Muscle of back (tissue), 13 donors: ENCODE measurements at places on chromosomes 4 and X. TPM values are rescaled to one million over a fixed set of nuclear protein-coding genes. Genes with fewer than 3 reads are reported as not detected.

DNA sequence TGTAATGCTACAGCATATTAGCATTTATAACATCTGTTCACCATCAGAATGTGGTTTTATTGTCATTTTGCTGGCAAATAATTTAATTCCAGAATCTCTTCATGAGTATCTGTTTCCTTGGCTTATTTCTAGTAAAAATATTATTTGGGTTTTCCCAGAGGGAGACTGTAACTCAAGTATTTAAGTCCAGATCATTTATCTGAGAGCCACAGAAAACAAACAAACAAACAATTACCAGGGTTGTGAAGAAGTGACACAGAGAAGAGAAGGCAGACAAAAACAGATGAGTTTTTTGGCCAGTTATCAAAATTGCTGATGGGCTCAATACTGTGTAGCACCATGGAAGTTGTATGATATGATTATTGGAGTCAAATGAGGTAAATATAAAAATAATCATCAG lies 515.1 kb downstream of the TECRL start:
- DNase-seq = peak; percentile 72

The TSPAN7 gene
- 130 TPM for polyA plus RNA-seq

- DNase-seq = no peak
Observed at GRCh38 chrX:108331126-108331909, 106.9 kb downstream of the COL4A6 start.

DNA sequence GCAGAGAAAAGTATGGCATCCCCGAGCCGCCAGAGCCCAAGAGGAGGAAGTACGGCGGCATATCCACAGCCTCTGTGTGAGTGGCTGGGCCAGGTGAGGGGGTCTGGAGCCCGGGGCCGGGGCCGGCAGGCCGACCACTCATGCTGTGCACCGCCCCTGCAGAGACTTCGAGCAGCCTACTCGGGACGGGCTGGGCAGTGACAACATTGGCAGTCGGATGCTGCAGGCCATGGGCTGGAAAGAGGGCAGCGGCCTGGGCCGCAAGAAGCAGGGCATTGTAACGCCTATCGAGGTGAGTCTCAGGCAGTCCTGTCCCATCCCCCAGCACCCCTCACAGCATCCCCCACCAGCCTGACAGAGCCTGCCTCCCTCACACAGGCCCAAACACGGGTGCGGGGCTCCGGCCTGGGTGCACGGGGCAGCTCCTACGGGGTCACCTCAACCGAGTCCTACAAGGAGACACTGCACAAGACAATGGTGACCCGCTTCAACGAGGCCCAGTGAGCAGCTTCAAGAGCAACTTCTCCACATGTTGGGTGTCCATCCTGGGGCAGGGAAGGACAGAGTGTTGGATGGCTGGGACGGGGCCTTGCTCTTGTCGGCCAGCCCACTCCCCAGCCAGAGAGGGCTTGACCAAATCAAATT lies 7.4 kb upstream of the UBA1 start:
- DNase-seq = no peak

- peak; percentile 19 for DNase-seq
Observed at GRCh38 chr4:138223231-138223910, 18.8 kb downstream of the SLC7A11 start.
